Stromal cell of bone marrow (primary cell): ENCODE measurements at places on chromosomes 13 and 19.
A peak's percentile ranks its signal among the peaks of the same experiment; 100 is the strongest.

GRCh38 chr13:103289681-103290080, 223.5 kb upstream of the SLC10A2 start:
- peak; percentile 25 for DNase-seq

DNA sequence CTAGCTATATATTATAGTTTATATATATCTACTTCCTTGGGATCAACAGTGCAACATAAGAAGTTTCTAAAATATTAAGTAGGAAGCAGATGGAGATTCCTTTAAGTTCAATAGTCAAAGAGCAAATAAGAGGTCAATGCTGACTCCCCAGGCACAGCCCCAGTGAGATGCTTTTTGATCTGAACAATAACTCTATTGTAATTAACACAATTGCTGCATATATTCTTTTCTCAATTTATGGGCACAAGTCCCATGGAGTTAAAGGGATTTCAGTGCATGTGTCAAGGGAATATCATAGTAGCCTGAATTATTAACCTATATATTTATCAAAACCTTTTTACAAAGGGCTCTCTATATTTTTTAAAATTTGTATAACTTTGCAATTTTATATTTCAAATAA, 180.8 kb downstream of the SPRY2 start:
- no peak for DNase-seq

GRCh38 chr13:23866420-23867026, 22.7 kb downstream of the MIPEP start:
- DNase-seq, result no peak

- DNase-seq, result no peak
These were observed 9.1 kb upstream of the ZNF160 start for GRCh38 chr19:53112286-53112685.

DNA sequence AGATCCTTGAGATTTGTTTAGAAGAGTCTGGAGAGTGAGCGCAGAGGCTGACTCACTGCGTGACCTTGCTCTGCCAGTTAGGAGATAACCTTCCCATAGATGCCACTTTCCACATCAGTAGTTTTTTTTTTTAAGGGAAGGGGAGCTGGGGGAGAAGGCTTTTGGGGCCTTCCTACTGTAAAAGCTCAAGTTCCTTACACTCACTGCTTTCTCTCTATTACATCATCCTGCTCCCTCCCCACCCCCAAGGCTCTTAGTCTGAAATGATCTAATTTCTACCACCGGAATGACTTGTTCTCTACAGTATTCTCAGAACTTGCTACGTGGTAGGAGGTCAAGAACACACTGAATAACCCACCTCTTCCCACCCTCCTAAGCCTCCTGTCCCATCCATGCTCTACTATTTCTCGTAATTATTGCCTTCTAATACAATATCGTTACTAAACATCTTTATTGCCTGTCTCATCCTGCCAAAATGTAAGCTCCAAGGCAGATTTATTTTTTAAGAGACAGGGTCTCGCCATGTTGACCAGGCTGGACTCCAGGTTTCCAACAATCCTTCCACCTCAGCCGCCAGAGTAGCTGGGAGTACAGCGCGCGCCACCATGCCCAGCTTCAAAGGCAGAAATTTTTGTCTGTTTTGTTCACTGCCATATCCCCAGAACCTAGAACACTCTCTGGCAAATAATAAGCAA, 1.2 kb downstream of the LONP1 start:
- DNase-seq, result peak; percentile 59

- DNase-seq, result no peak
These were observed 185.8 kb downstream of the B3GLCT start for GRCh38 chr13:31385540-31385939.

- DNase-seq, result no peak
These were observed at the start of gene SELENOV for GRCh38 chr19:39514840-39515550. Gene SELENOV, plus strand, starts transcription at chr19:39515139. Its CDS starts 74 bp downstream, at chr19:39515213.

GRCh38 chr19:50607874-50608785, 31.6 kb downstream of the SYT3 start:
- peak; percentile 26 for DNase-seq

DNA sequence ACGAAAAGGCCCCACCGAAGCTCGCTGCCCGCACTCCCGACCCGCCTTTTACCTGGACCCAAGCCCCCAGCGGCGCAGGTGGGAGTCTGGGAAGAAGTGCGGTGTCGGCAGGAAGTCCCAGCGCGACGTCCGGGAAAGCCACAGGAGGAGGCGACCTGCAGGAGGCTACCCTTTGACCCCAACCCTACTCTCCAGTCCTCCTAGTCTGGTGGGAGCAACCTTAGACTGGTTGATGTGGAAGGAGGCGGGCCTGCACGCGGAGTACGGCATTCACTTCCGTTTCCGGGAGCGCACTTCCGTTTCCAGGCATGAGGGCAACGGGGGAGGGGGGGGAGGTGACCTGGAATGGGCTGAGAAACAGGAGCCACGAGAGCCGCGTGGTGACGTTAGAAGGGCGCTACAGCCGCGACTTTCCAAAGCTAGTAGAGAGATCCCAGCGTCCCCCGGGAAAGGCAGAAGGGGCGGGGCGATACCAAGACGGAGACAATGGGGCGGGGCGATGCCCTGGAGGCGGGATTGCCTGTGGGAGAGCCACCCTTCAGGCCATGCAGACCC, 28.5 kb downstream of the ZNF266 start:
- peak; percentile 78 for DNase-seq
